ENCODE measurements at places on chromosomes 6 and 20.

GRCh38 chr6:2038092-2038491, 207.3 kb downstream of the GMDS start:
- DNase-seq, result no peak

DNA sequence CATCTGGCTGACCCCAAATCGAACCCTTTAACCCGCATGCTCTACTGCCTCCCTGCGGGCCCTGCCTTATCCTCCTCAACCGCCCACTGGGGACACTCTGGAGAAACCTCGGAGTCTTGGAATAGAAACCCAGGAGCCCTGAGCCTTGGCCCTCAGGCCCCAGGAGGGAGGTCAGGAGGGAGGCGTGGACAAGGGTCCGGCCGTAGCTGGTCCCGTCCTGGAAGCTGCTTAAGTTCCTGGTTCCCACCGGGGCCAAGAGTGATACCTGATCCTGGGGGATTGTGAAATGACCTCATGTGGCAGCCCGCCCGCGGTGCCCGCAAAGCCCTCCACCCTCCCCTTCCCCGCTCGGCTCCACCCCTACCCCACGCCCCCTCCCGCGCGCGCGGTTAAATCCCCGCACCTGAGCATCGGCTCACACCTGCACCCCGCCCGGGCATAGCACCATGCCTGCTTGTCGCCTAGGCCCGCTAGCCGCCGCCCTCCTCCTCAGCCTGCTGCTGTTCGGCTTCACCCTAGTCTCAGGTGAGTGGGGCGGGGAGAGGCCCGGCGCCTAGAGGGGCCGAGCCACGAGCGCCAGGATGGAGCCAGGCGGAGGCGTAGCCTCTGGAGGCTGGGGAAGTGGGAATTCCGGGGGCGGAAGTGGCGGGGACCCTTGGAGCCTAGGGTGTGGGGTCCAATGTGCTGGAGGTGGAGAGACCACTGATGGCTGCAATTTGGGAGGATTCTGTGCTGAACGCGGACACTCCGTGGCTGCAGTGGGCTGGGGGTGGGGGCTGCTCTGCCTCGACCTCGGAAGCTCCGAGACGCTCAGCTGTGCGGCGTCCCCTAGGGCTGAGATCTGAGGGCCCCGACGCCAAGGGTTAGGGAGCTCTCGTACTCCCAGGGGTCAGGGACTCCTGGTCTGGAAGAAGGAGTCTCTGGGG, at the start of gene WFDC2:
TSS of gene WFDC2 (plus strand) at position 418 of the 926 bp plus-strand sequence. CDS start at position 447, 29 bp downstream.
- DNase-seq, result no peak

DNA sequence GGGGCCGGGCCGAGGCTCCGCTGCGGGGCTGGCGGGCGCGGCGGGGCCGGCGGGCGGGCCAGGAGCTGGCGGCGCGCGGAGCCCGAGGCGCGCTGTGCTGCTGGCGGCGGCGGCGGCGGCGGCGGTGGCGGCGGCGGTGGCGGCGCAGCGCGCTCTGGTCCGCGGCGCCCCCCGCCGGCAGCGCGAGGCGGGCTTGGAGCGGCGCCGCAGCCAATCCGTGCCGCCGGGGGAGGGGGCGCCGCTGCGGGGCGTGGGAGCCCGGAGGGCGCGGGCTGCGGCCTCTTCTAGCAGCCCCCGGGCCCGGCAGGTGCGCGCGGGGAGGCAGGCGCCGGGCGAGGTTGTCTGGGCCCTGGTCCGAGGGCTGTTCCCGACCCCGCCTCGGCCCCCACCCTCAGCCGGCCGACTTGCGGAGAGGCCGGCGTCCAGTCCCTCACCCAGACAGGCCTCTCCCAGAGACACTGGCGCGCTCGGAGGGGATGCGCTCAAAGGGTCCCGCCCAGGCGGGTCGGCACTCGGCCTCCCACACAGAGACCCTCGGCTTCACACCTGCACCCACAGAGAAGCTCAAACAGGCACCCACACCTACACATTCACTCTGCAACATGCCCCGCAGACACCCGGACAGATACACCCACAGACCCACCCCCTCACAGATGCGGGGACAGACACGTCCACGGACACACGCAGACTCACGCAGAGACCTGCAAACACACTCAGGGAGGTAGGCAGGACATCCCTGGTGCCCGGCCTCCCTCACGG, at the start of gene RIMS4:
TSS of gene RIMS4 (minus strand) at position 156 of the 759 bp plus-strand sequence. CDS start 275 bp downstream, outside the sequence.
- no peak for DNase-seq

GRCh38 chr20:60408435-60408834, 450.2 kb downstream of the CDH26 start:
- DNase-seq, result no peak

All from bronchial epithelial cell (primary cell).